IPS DF 19.7 (cell line): ENCODE measurements at places on chromosomes 7 and 10.

- no peak for DNase-seq
These were observed 5.6 kb downstream of the DENND11 start for GRCh38 chr7:141696348-141696747.

- no peak for DNase-seq
These were observed 171.0 kb downstream of the TRIL start for GRCh38 chr7:28787106-28787505.

- no peak for DNase-seq
These were observed 148.1 kb downstream of the PAXIP1 start for GRCh38 chr7:154854836-154855235.

- DNase-seq: no peak
These were observed 535 bp downstream of the ASAH2B start for GRCh38 chr10:50740293-50740648.

DNA sequence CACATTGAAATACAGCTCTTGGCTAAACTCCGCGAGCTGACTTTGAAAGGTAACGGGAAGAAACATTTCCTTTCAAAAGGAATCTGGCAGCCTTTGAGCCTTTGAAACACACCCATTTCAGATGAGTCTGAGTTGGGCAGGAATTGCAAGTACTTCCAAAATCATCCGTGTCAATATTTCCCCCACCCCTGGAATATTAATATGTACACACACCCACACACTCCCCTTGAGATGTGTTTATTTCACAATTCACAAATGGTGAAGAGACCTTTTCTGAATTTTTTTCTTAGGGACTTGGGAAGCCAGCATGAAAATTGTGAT lies 438.7 kb upstream of the NRP1 start:
- no peak for DNase-seq

DNA sequence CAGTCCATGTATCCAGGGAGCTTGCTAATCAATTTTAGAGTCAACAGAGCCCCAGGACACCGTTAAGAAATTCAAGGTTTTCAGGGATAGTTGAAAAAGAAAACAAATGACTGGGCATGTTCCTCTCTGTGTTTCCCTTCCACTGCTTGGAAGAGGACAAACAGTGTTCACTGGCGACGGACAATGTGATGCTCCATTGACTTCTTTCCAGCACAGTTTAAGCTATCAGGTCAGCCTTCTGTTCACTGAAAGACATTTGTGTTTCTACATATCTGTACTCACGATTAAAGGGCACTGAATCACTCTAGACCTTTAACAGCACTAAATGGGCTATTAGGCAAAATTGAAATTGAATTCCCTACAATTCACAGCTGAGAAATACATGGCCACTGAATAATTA lies 123.6 kb downstream of the RNLS start:
- no peak for DNase-seq

DNA sequence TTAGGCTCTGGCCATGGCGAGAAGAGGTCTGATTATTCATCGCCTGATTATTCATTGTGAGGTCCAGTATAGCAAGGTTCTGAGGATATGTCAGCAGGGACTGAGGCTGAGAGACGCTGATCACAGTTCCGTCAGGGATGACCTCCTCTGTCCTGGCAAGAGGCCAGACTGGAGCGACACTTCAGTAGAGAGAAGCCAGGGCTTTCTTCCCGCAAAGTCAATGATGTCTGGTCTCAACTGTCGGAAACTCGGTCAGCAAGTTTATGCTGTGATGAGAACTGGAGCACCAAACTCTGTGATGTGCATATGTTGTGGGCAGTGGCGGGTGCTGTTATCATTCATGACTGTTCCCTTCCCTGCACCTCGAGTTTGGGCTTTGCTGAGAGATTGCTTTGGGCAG lies 29.0 kb upstream of the GNA12 start:
- DNase-seq: no peak

DNA sequence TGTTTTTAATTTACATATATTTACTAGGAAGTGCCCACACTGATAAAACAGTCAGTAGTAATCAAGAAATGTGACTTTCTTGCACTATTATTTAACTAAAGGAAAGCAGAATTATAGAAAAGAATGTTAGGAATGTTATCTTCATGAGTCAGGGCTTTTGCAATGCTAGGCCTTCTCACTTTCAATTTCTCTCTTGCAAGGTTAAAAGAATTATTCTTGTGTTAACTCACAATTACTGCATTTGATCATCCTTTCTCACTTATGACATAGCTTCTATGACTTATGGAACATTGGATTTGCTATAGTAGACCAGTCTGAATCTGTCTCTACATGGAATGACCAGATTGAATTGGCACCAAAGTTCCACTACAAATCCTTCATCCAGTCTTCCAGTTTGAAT lies 192.4 kb downstream of the SDK1 start:
- DNase-seq: no peak

DNA sequence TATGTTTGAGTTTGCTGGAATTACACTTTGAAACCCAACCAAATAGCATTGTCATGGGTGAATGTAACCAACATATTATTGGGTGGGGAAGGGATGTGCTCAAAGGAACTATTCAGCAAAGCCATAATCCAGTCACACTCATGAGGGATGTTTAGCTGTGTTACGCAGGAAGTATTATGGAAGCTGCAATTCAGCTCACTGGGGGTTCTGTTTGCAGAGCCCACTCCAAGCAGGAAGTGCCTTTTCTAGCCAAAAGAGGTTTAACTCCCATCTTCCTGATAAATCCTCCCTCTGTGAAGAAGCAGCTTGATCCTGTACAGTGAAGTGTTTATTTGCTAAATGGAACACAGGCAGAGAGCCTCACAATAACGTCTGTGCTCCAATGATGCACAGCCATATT lies 172.5 kb downstream of the GLI3 start:
- no peak for DNase-seq

- no peak for DNase-seq
These were observed 98.3 kb downstream of the TMEM130 start for GRCh38 chr7:98771519-98771918.

- no peak for DNase-seq
These were observed 4.8 kb upstream of the BMPER start for GRCh38 chr7:33900501-33900900.

GRCh38 chr7:22846961-22847360 lies 24.3 kb upstream of the TOMM7 start:
- no peak for DNase-seq

- no peak for DNase-seq
These were observed 6.1 kb downstream of the TBATA start for GRCh38 chr10:70779088-70779487.

GRCh38 chr10:142371-142770 lies 7.1 kb downstream of the ZMYND11 start:
- DNase-seq: no peak
